ENCODE measurements at places on chromosomes 6 and 20.
A peak's percentile ranks its signal among the peaks of the same experiment; 100 is the strongest.

DNA sequence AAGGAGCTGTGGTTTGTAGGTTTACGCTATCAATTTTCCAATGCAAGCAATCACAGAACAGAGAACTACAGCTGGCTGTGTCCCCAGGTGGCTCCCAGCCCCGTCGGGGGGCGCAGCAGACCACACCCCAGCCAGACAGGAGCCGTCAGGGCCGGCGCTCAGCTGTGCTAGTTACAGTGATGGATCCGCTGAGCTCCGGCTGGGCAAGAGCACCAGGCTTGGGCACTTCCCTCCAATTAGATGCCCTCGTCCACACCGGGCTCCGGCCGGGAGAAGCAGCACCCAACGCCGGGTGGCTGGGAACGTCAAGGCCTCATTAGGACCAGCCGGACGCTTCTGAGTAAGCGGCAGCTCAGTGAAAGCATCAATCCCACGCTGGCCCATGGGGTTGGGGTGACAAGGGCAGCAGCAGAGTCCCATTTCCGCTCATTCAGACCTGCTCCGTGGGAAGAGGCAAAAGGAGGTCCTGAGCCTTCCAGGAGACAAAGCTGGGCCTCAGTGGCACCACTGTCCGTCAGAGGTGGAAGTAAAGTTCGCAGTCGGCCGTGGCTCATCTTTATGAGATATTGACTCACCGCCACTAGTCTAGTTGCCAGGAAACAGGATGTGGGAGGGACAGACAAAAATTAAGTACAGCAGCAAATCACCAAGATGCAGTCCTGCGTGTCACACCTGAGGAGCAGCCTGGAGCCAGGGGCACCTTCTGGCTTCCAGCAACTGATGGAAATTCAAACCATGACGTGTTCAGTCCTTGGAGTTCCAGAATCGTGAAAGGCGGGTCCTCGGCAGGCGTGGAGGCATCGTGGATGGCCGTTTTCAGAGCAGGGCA lies 164.1 kb downstream of the TAF4 start:
- DNase-seq: no peak

GRCh38 chr6:139262519-139263300 lies 29.1 kb downstream of the TXLNB start:
- no peak for DNase-seq

DNA sequence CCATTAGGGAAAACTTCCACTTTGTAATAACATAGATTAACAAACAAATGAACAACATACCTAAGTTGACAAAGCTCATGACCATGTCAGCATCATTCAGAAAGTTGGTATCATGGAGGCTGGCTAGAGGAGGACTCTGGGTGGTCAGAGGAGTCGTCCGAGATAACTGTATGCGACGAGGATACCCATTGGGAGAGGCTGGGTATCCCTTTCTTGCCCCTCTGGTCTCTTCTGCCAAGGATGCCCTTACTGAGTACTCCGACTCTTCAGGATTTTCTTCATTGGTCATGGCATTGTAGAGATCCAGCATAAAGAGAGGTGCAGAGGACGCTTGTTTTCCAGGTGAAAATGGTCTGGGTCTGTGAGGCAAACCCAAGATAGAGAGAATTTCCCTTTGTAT lies 1.1 kb downstream of the BMP5 start:
- no peak for DNase-seq

- DNase-seq: no peak
Measured at GRCh38 chr6:43492673-43493072, 15.3 kb downstream of the TJAP1 start.

- DNase-seq: no peak
Measured at GRCh38 chr6:74320074-74320473, 624.1 kb downstream of the CD109 start.

GRCh38 chr6:167495506-167496401 lies 170.9 kb downstream of the TTLL2 start:
- DNase-seq: no peak

- no peak for DNase-seq
Measured at GRCh38 chr6:16950825-16951495, 150.9 kb upstream of the STMND1 start.

DNA sequence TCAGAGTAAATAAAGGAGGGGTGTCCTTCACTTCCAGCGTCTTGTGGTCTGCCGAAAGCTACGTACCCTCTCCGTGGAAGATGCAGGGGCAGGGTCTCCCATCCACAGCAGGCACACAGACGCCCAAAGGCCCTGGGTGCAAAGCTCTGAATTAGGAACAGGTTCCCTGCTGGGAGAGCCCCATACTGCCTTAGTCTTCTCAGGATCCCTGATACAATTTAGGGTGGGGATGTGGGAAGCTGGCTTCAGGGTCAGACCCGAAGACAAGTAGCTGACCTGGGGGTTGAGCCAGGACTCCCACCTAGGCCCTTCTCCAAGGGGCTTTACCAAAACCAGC lies 74.1 kb downstream of the TTLL2 start:
- DNase-seq: no peak

GRCh38 chr20:38196076-38196475 lies 31.0 kb upstream of the TGM2 start:
- no peak for DNase-seq

DNA sequence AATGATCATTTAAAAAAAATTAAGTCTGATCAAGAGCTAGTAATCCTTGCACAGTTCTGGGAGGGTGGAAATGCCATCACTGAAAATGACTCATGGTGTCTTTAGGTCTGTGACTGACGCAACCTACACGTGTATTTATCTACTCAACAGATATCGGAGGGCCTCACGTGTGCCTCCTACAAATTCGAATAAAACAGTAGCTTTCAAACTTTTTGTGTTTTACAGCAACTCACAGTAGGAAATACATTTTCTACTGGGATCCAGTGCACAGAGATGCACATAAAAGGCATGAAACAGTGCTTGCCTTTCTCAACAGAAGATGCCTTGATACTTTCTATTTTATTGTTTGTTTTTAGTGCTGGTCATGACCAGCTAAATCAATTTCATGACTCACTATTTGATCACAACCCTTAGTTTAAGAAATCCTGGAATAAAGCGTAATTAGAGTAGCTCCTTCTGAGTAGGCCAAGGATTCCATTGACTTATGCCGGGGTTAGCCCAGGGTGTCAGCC lies 210.0 kb upstream of the SNX9 start:
- no peak for DNase-seq

GRCh38 chr6:138567052-138567451 lies 67.8 kb upstream of the NHSL1 start:
- no peak for DNase-seq

GRCh38 chr20:4282550-4282949 lies 267.2 kb upstream of the RNF24 start:
- no peak for DNase-seq

- no peak for DNase-seq
Measured at GRCh38 chr6:14464716-14465115, 347.1 kb downstream of the CD83 start.

- DNase-seq: peak; percentile 86
Measured at GRCh38 chr20:50580016-50580747, 70.0 kb downstream of the PTPN1 start.

DNA sequence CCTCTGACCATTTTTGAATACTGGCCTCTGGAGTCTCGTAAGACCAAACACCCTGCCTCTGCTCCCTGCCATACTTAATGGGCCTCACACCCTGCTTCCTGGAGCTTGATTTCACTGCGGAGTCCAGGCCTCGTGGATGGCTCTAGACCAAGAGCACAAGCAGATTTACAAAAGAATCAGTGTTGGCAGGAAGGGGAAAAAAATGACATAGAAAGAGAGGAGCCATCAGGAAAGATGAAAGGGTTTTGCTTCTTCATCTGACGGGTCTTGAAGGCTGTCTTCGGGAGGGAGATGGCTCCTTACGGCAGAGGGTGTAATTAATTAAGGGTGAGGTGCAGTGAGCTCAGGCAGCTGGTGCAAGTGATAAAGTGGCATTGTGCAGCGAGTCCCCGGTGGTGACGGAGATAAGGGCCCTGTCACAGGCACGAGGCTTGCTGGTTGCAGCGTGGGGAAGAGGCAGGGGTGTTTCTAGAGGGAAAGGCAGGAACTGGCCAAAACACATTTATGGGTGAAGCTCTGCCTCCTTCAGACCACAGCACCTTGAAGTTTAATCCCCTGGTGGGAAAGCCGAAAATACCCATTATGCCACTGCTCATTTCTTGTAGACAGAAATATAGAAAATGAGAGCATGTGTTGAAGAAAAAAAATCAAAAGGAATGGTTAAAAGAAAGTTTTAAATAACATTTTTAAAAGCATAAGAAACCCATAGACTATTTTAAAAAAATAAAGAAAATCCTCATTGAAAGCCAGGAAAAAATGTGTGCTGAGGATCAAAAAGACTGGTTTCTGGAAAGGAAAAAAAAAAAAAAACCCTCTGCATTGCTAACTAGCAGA lies 128.6 kb upstream of the LRFN2 start:
- DNase-seq: no peak

GRCh38 chr6:136593748-136594490 lies 43.7 kb upstream of the MAP7 start:
- DNase-seq: peak; percentile 58

Measured in T47D (cell line).